ENCODE measurements at places on chromosomes 12 and 14.

- no peak for DNase-seq
Measured at GRCh38 chr12:53951577-53952334, 2.9 kb upstream of the HOXC12 start.

- no peak for DNase-seq
Measured at GRCh38 chr12:64128366-64128765, 93.7 kb downstream of the KICS2 start.

GRCh38 chr12:124334976-124335375, 40.1 kb downstream of the RFLNA start:
- DNase-seq = no peak

DNA sequence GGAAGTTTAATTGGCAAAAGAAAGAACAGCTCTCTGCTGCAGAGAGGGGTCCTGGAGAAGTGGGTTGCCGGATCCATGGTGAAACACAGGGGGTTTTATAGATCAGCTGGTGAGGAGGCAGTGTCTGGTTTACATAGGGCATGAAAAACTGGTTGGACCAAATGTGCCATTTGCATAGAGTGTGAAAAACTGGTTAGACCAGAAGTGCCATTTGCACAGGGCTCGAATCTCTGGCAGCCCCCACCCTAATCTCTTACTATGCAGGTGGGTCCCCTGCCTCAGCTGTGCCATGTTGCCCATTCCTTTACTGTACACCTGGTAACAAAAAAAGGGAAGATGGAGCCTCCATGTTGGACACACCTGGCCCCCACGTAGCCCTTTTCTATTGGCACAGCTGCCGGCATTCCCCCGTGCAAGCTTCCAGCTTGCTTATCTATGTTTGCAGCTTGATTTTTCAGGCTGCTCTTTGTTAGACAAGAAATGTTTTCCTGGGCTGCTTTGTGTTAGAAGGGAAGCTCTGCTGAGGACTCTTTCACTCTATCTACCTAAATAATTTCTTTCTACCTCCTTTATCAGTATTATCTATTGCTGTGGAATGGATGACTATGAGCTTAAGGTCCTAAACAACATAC, 61.1 kb upstream of the TMEM132D start:
- DNase-seq = no peak

GRCh38 chr12:120257041-120257821, 8.3 kb downstream of the PXN start:
- DNase-seq = no peak
